ENCODE measurements at places on chromosomes 1 and 21.

DNA sequence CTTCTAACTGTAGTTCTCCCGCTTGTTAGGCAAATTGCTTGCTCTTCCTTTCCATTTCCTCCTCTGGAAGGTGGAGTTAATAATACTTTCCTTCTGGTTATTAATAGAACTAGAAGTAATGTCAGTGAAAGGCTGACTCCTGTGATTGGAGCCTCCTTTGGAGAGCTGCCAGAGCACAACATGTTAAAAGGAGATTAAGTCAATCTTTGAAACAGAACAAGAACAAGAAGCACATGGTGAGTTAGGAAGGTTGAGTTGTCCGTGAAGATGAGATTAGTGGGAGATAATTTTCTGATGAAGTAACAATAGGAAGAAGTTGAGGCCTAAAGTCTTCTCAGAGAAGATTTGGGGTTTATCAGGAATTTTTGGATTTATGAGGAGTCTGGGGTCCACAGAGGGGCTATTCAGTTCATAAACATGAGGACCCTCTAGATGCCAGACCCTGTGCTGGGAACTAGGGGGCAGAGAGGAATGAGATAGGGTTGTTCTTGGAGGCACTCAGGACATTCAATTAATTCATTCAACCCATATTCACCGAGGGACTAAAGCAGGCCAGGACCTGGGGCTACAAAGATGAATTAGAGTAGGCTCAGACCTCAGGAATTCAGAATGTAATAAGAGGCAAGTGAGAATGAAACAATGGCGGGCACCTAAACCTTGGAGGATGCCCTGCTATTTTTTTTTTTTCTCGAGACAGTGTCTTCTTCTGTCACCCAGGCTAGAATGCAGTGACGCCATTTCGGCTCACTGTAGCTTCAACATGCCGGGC lies 40.7 kb upstream of the DHCR24 start:
- DNase-seq = no peak

- no peak for DNase-seq
These were observed 76.1 kb downstream of the OLFM3 start for GRCh38 chr1:101920577-101920976.

DNA sequence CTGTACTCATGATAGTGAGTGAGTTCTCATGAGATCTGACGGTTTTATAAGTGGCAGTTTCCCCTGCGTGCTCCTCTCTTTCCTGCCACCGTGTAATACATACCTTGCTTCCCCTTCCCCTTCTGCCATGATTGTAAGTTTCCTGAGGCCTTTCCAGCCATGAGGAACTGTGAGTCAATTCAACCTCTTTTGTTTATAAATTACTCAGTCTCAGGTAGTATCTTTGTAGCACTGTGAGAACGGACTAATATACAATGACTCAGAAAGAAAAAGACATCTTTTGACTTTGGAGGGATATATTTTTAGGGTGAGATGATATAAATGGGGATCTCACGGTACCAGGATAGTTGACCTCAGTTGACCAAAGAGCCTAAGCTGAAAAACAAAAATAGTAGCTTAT lies 74.7 kb upstream of the BACH1 start:
- DNase-seq = no peak

DNA sequence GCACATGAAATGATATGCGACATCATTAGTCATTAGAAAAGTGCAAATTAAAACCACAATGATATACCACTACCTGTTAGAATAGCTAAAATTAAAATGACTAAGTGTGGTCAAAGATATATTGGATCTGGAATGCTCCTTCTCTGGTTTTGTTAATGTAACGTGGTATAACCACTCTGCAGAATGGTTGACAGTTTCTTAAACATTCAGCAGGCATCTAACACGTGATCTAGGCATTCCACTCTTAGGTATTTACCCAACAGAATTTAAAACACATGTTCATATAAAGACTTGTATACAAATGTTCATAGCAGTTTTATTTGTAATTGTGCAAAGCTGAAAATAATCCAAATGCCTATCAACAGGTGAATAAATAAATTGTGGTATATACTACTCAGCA lies 165.0 kb upstream of the PLXNA2 start:
- no peak for DNase-seq
